ENCODE measurements at places on chromosomes 2 and 18.

- DNase-seq: no peak
Observed at GRCh38 chr2:119513832-119514231, 10.5 kb downstream of the SCTR start.

DNA sequence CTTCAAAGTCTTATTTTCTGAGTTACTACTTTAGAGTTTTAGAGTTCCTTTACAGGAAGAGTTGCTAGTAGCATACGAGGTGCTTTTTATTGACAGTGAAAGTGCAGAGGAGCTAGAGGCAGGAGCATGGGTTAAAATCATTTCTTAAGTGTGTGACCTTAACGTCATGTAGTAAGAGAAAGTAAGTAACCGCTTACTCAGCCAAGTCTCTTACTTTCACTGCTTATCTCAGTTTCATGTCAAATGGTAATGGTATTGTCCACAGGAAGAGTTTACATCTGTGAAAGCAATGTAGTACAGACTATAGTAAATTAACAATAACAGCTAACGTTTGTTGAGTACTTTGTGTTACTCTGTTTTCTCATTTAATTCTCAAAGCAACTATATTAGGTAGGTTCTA lies 12.6 kb downstream of the NDUFAF7 start:
- peak; percentile 12 for DNase-seq

- DNase-seq: no peak
Observed at GRCh38 chr2:49041061-49041460, 113.3 kb downstream of the FSHR start.

- DNase-seq: no peak
Observed at GRCh38 chr2:221103930-221104329, 468.2 kb downstream of the EPHA4 start.

DNA sequence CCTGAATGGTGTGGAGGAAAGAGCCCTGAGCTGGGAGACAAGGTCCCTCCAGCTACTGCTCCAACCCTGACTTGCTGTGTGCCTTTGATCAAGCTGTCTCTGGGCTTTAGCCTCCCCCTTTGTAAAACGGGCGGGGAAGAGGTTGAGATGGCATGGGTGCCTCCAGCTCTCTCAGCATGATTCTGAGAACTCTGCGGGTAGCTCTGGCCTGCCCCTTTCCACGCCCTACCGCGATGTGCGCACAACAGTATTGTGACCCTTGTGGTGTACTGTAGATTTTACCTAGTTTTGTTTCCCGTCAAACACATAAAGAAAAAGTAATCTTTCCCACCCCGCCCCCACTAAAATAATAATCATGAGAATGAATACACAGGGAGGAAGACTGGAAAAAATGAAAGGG lies 5.3 kb downstream of the CD8A start:
- peak; percentile 85 for DNase-seq

- DNase-seq: no peak
Observed at GRCh38 chr2:173400760-173401159, 46.1 kb downstream of the CDCA7 start.

DNA sequence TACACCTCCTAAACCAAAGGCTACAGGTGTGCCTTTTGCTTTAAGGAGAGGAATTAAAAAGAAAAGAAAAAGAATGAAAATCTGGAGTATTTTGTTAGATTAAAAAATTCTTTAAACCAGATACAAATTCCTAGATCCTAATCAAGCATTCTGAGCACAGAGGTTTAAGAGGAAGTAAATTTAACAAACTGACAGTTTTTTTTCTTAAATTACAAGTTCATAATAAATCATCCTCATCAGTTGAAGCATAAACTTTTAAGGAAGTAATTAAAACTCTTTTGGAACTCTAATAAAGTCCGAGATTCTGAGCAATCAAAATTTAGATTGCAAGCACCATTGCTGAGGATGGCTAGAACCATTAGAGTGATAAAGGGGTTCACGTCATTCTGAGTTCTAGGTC lies 75.1 kb downstream of the POLE4 start:
- DNase-seq: no peak
